ENCODE measurements at places on chromosomes 2 and 18. TPM values are rescaled to one million over a fixed set of nuclear protein-coding genes. Genes with fewer than 3 reads are reported as not detected.

EVX2 gene
- not detected for total RNA-seq

CD8B2 gene
- not detected for total RNA-seq

VSNL1 gene
- 1.0 TPM for total RNA-seq

NEURL3 gene
- total RNA-seq = not detected

STPG4 gene
- not detected for total RNA-seq

GLB1L gene
- total RNA-seq = 12.9 TPM

NIF3L1 gene
- total RNA-seq = 25.7 TPM

CGREF1 gene
- total RNA-seq = 1.5 TPM

MOGAT1 gene
- not detected for total RNA-seq

DSG1 gene
- not detected for total RNA-seq

ZNF512 gene
- total RNA-seq = 17.1 TPM

AMER3 gene
- total RNA-seq = not detected

GKN1 gene
- not detected for total RNA-seq

HOXD9 gene
- not detected for total RNA-seq

CLEC4F gene
- not detected for total RNA-seq

MC4R gene
- total RNA-seq = 0.15 TPM

GPR45 gene
- not detected for total RNA-seq

KIF3C gene
- total RNA-seq = 14.1 TPM

SERPINB11 gene
- total RNA-seq = not detected

ZNF804A gene
- 3.7 TPM for total RNA-seq

FOXI3 gene
- total RNA-seq = not detected

RAB6C gene
- not detected for total RNA-seq

PRKCE gene
- total RNA-seq = 3.7 TPM

RBM43 gene
- total RNA-seq = 4.2 TPM

KLHL30 gene
- total RNA-seq = not detected

NAPG gene
- total RNA-seq = 18.3 TPM

ABHD1 gene
- not detected for total RNA-seq

DSG3 gene
- not detected for total RNA-seq

AGXT gene
- total RNA-seq = not detected

GALNT5 gene
- 9.5 TPM for total RNA-seq

All from bronchus fibroblast of lung (primary cell).